Foreskin keratinocyte (primary cell): ENCODE measurements at places on chromosomes 7 and 10. TPM values are rescaled to one million over a fixed set of nuclear protein-coding genes. Genes with fewer than 3 reads are reported as not detected.

DNA sequence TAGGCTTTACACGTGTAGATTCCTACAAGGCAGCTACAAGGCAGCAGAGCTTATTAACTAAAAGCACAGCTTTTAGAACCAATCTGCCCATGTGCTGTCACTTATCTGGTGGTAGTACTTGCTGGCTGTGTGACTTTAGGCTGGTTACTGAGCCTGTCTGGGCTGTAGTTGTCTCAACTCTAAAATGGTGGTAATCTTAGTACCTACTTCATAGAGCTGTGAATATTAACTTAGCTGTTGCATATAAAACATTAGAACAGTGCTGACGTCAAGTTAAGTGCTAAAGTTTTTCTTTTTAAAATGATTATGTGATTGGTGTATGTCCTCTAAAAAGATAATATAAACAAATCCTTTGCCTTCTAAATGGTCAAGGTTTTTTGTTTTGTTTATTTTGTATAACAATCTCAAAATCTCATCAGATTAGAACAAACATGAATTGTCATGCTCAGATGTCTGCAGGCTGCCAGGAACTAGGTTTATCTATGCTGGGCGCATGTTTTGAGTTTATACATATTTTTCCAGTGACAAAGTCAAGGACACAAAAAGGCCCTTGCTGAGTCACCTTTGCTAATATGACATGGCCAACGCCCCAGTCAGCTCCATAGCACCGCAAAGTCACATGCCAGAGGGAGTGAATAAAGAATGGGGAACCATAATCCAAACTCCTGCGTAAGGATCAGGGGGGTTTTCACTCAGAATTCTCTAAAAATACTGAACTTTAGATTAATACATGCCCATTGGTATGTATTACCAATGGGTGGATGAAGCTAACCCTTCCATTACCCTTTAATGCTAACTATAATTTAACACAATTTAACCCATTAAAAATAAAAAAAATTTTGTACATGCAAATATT is 39.8 kb upstream of the ARL4A start:
- peak; percentile 68 for DNase-seq

GRCh38 chr10:103951942-103952341 is 15.0 kb upstream of the SLK start:
- no peak for DNase-seq

Gene PAPOLB
- not detected in 2 replicates for polyA plus RNA-seq

DNA sequence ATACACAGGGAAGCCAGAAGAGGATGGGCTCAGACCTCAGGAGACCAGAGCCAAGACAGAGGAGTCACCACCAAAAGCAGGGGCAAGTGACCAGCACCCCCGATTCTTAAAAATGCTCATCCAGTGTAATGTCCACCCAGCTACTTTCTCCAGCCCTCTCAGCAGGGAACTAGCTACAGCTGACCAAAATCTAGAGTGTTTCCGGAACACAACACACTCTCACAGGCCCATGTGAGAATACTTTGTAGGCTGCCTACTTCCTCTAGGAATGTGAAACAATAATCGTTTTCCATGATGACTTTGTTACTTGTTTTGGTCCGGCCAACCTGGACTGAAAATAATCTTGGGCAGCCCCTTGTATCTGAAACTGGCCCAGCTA is 14.5 kb downstream of the PSAP start:
- DNase-seq = no peak

Gene HYAL4
- 0.10 TPM in 1 of 2 replicates, not detected in the other for polyA plus RNA-seq

Gene OR6B1
- not detected in 2 replicates for polyA plus RNA-seq

DNA sequence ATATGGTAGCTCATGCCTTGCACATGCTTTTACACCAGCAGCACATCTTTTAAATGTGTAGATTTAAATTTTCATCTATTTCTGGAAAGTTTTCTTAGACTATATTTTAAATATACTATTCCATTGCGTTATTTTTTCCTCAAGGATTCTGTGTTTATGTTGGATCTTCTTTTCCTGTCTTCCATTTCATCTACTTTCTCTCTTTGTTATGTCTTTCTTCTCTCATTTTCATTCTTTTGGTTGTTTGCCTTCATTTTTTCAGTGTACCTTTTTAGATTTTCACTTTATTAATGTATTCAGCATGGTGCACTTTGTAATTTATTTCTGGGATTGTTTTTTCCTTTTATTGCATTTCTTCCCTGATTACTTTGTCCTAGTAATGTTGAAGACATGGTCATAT is 329.8 kb downstream of the ADK start:
- DNase-seq = no peak
